Fibroblast of villous mesenchyme (primary cell): ENCODE measurements at places on chromosomes 12 and 14. TPM values are rescaled to one million over a fixed set of nuclear protein-coding genes. Genes with fewer than 3 reads are reported as not detected.

GRCh38 chr14:101497684-101498525 lies 63.4 kb upstream of the DIO3 start:
- no peak for DNase-seq

SLC15A5 gene
- not detected in 2 replicates for total RNA-seq

DNA sequence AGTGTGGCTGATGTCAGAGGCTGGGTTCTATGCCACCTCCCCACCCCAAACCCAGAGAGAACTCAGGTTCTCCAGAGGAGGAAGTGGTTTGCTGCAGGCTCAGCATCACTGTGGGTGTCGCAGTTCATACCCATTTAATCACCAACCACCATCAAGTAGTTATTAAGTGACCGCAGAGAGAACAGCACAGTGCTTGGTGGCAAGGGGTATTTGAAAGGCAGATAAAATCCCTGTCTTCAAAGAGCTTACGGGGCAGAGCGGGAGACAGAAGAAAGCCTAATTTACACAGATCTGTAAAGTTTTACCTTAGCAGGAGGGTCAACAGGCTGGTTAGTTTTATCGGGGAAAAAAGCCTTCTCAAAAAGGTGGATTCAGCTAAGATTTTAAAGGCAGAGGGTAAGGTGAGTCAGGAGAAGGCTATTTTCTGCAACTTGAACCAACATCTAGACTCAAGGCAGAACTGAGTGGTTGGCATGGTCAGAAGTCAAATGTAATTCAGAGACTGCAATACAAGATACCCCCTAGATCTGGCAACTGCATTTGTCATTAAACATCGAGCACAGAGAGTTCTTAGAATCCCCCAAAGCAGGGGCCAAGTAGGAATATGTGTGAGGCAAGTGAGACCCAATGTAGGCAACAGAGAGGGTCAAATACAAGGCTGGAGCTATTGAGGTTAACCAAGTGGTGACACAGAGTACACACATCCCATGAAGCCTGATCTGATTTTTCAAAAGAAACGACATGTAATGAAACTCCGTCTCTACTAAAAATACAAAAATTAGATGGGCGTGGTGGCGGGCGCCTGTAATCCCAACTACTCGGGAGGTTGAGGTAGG lies 13.2 kb downstream of the PXN start:
- DNase-seq = no peak

DNA sequence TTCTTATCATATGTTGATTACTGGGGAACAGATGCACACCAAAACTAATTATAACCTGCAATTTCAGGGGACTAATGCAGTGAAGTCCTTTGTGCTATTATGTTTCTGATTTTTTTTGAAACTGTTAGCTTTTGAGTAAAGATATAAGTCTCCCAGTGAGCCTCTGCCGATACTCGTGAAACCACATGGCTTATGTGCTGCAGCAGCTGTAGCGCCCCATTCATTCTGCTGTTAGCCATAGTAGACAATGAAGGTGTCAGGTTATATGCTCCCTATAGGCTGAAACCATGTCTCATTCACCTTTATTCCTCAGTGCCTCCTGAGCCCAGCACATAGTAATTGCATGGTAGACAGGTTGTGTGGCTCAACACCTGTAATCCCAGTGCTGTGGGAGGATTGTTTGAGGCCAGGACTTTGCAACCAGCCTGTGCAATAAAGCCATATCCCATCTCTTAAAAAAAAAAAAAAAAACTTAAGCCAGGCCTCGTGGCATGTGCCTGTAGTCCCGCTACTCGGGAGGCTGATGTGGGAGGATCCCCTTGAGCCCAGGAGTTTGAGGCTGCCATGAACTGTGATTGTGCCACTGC lies 25.0 kb downstream of the GOLGA5 start:
- DNase-seq = no peak

DNA sequence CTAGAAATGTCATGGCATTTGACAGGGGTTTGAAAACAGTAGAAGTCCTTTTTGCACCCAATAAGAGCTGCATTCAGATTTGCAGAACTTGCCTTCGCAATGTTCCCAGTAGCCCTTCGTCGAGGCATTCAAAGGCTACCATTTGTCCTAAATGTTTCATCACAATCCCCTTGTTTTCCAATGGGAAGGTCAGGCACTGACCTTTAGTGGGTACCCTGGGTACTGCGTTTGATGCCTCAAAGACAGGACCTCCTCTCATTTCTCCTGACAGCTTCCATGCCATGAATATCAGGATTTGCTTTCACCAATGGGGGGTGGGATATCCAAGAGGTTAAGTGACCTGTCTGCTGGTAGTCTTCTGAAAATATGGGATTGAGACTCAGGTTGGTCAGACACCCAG lies 1063.1 kb downstream of the BCL11B start:
- DNase-seq = no peak

- DNase-seq = peak; percentile 40
Measured at GRCh38 chr14:61145903-61146481, 135.1 kb downstream of the TMEM30B start.

TMEM132D gene
- total RNA-seq = not detected in 2 replicates

DNA sequence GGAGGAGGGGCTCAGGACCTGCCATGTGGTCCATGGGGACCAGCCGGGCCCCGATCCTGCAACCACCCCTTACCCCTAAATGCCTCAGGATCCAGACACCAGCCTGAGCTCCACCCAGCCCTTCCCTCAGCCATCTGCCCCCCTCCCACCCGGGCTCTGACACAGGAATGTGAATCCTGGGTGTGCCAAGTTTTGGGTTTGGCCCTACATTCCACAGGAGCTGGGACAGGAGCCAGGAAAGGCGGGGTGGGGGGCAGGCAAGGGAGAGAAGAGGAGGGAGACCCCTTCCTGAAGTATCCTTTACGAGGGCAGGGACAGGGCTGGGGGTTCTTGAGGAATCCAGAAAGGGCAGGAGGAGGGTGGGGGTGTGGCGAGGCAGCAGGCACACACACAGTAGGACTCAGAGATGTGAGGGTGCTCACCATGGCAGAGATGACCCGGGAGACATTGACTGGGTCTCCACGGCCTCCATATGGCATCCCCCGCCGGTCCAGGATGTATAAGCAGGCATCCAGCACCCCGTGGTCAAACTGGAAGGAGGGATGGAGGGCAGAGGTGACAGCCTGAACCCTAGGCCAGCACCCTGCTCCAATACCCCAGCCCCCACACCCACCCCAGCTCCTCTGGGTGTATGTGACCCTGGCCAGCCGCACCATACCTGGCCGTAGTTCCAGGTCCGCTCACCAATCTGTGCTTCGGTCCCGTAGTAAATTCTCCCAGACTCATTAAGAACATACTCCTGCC lies 3.5 kb downstream of the TGM1 start:
- no peak for DNase-seq

DNA sequence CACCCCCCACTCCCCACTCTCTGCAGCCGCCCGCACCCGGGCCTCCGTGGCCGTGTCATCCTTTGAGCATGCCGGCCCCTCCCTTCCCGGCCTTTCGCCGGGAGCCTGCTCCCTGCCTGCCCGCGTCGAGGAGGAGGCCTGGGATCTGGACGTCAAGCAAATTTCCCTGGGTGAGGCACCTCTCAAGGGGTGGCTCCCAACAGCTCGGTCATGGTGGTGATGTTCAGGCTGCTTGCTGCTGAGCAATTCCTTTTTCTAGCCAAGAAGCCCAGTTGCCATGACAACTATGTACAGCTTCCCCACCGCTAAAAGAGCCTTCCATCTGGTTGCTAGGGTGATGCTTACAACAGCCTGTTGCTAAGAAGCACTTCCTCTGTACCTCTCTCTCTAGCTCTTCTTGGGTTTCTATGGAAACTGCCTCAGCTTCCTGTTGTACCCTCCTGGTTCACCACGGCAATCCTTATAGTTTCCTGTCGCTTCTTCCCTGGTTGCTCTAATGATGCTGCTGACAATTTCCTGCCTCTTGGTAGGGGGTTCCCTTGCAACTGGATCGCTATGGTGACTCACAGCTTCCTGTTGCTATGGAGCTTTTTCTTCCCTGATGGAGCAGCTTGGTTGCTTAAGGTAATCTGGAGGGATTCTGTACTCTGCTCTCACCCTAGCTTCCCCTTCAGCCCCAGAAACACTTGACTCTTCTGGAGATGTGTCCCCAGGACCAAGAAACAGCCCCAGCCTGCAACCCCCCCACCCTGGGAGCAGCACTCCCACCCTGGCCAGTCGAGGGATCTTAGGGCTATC lies 11.0 kb downstream of the ZNF219 start:
- DNase-seq = peak; percentile 62

- peak; percentile 7 for DNase-seq
Measured at GRCh38 chr12:79373896-79374499, 316.8 kb downstream of the PAWR start.

GRCh38 chr12:22101749-22102243 lies 55.8 kb downstream of the CMAS start:
- DNase-seq = peak; percentile 59

- no peak for DNase-seq
Measured at GRCh38 chr12:52604859-52605258, 3.6 kb upstream of the KRT72 start.

KRT86 gene
- under 0.01 TPM in 1 of 2 replicates, not detected in the other for total RNA-seq

FKBP4 gene
- 25.4 and 51.8 TPM in 2 replicates for total RNA-seq

DNA sequence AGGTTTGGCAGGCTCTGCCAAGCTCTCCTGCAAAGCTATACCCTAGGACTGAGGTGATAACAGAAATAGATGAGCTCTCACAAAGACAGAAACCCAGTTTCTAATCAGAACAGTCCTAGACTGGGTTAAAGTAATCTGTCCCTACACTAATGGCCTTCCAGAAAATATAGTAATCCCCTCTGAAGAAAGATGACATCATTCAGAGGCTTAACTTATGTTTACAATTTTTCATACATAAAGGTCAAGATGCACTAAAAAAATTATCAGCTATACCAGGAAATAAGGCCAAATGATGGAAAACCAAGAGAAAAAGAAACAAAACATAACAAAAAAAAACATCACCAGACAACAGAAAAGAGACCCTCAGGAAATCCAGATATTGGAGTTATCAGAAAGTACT lies 4.9 kb upstream of the WASHC4 start:
- DNase-seq = peak; percentile 30

KLRB1 gene
- total RNA-seq = not detected in 2 replicates
